Bladder microvascular endothelial cell (primary cell): ENCODE measurements at places on chromosomes 2 and 18. TPM values are rescaled to one million over a fixed set of nuclear protein-coding genes. Genes with fewer than 3 reads are reported as not detected.

MAP3K20 gene
- 18.0 and 36.4 TPM in 2 replicates for total RNA-seq

CCDC102B gene
- total RNA-seq = 1.1 and 13.8 TPM in 2 replicates

AGBL5 gene
- 10.4 and 13.0 TPM in 2 replicates for total RNA-seq

HOXD12 gene
- total RNA-seq = not detected in 2 replicates

CFAP53 gene
- total RNA-seq = 0.16 and 0.31 TPM in 2 replicates

RASGRP3 gene
- 92.1 and 205 TPM in 2 replicates for total RNA-seq

PXDN gene
- 415 and 652 TPM in 2 replicates for total RNA-seq

ABCB11 gene
- total RNA-seq = under 0.01 TPM in 2 replicates

PID1 gene
- 0.16 and 0.76 TPM in 2 replicates for total RNA-seq

SCG2 gene
- 0.38 TPM in 1 of 2 replicates, not detected in the other for total RNA-seq

ASB18 gene
- 0.25 TPM in 1 of 2 replicates, not detected in the other for total RNA-seq

STPG4 gene
- 0.16 and 0.31 TPM in 2 replicates for total RNA-seq

KCNIP3 gene
- total RNA-seq = under 0.01 and 0.06 TPM in 2 replicates

MAP2 gene
- total RNA-seq = 5.0 and 11.3 TPM in 2 replicates

RAB6D gene
- total RNA-seq = 0.19 TPM in 1 of 2 replicates, not detected in the other

FAP gene
- 9.7 and 12.1 TPM in 2 replicates for total RNA-seq
